ENCODE measurements at places on chromosomes 6 and 20.

- DNase-seq: no peak
These were observed 14.1 kb downstream of the HUS1B start for GRCh38 chr6:642805-643204.

DNA sequence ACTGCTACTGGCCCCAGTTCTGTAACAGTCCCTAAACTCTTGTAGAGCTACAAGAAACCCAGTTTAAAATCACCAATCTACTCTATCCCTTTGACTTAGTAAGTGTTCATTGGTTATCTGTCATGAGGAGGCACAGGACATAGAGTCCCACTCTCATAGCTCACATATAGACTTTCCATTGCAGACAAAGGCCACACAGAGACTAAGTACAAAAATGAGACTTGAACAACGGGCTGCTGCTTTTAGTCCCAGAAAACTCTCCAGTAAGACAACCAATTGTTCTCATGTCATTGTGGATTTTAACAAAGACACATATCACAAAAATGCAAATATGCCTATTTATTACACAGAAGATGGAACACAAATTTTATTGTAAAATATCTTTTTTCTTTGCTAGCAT lies 197.4 kb downstream of the PTPRK start:
- no peak for DNase-seq

DNA sequence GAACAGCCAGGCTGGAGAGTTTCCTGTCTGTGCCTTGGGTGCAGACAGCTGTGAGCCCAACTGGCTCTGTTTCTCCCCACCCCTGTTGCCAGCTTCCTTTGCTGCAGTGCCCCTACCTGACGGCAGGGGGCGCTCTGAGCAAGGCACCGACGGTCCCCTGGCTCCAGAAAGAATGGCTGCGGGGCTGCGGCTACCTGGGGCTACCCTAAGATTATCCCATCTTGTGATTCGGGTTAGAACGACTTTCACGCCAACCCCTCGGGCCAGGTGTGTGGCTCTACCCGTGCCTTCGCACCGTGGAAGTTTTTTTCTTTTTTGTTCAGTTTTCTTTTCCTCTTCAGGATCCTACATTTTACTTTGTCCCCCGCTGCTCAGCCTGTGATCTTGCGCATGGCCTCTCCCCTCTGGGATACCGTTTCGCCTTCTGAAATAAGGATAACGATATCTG lies 33.4 kb upstream of the AAR2 start:
- DNase-seq: peak; percentile 66

DNA sequence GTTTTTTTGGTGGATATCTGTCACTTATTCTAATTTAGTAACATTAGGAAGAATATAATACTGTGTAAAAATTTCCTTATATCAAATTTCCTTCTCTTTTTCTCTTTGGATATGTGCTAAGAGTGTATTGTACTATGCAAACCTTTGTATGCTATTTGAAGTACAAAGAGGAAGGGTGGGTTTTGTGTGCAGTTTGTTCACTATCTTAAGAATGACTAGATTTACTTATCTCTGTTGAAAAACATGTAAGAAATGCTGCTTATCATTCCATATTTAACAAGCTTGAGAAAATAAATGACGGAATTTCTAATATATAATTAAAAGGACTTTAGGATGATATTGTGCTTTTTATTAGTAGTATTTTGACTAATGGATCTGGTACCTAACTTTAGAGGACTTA lies 13.1 kb downstream of the CD2AP start:
- DNase-seq: no peak

- no peak for DNase-seq
These were observed 2.0 kb downstream of the MUC21 start for GRCh38 chr6:30985490-30985889.

- DNase-seq: no peak
These were observed at the start of gene DEFB127 for GRCh38 chr20:157154-157553. DEFB127 (plus strand) TSS chr20:157454; CDS start chr20:157545, 91 bp downstream.

DNA sequence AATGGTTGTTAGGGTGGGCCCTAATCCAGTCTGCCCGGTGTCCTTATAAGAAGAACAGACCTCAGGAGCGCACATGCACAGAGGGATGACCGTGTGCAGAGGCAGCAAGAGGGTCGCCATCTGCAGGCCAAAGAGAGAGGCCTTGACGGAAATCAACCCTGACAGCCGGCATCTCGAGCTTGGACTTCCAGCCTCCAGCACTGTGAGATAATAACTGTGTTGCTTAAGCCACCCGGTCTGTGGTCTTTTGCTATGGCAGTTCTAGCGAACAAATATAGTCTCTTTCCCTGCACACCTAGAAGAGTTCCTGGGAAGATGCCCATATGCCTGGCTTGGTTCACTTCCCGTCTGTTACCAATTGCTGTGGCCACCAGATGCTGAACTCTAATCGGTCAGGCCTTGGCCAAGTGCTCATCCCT lies 35.3 kb upstream of the PTGIS start:
- DNase-seq: no peak

- DNase-seq: no peak
These were observed 1.3 kb downstream of the SEC63 start for GRCh38 chr6:107956586-107957307.

DNA sequence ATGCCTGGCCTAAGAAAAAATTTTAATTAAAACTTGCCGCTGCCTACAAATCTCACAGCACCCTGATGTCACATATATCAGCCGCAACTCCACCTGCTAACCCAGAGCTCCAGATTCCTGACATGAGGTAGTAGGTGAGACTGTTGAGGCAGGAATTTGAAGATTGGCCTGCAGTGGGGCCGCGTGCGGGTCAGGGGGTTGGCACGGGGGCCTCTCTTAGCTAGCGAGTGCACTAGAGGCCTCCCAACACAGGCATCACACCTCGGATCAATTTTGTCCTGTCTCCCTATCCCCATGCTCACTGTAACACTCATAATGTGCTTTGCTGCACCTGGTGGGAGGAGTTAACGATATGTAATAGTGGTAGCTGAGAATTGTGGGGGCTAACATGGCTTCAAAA lies 349.8 kb downstream of the CDC5L start:
- DNase-seq: no peak

DNA sequence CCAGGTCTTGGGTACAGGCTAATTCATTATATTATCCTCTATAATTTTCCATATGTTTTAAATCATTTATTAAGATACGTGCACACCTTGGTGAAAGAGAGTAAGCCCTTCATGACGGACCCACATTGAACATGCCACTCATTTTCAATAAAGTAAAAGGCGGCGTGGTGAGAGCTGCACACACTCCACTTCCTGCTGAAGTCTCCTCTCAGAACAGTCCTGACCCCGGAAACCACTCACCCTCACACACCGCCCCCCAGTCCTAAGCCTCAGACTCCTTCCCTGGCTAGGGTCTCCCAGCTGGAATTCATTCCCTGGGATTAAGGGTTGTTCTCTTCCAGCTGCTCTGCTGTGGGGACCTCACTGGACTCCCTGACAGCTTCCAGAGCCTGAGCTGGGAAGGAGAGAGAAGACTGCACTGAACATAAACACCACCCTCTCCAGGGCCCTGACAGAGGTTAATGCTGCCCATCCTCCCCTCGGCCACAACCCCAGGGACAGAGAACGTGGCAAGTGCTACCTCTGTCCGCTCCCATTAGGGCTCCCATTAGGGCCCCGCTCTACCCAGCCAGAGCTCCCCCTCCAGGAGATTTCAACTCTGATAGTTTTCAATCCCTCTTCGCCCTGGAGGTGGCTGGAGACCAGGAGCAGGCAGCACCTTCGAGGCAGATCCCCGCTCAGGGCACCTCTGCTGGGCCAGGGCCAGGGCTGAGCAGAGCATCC lies 24.8 kb downstream of the GRM4 start:
- no peak for DNase-seq

DNA sequence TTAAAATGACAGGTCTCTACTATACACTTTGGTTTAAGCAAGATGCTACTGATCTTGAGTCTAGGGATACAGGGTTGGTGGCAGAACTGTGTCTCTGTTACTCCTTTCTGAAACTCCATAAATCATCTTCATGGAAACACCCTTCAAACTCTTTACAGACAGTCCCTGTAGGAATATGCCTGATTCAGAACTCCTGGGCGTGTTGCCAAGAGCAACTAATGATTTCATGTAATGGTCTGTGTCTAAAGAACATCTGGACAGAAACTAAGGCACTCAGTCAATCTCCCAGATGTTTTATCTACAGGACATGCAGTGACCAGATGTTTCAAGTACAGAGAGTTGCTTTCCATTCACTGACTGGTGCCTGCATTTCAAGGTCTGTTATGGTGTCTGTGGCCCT lies 464.4 kb upstream of the CHD6 start:
- DNase-seq: no peak

GRCh38 chr6:83113258-83113657 lies 45.8 kb downstream of the DOP1A start:
- no peak for DNase-seq

DNA sequence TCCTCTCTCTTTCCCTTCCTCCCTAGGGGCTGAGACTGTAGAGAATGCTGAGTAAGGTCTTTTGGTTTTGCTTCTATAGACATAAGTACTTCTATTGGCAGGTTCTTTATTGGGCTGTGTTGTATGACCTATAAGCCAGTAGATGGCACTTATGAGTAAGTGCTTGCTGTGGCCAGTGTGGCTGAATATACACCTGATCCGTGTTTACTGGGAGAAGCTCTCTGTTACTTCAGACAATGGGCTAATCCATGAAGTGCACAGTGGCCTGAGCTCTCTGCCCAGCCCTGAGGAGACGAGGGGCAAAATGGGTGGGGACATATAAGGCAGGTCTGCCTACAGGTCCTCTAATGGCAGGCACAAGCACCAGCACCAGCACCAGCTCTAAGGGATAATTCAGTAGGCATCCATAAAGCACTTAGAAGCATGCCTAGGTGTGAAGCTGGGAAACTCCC lies 610.3 kb downstream of the RNF144B start:
- DNase-seq: peak; percentile 78

DNA sequence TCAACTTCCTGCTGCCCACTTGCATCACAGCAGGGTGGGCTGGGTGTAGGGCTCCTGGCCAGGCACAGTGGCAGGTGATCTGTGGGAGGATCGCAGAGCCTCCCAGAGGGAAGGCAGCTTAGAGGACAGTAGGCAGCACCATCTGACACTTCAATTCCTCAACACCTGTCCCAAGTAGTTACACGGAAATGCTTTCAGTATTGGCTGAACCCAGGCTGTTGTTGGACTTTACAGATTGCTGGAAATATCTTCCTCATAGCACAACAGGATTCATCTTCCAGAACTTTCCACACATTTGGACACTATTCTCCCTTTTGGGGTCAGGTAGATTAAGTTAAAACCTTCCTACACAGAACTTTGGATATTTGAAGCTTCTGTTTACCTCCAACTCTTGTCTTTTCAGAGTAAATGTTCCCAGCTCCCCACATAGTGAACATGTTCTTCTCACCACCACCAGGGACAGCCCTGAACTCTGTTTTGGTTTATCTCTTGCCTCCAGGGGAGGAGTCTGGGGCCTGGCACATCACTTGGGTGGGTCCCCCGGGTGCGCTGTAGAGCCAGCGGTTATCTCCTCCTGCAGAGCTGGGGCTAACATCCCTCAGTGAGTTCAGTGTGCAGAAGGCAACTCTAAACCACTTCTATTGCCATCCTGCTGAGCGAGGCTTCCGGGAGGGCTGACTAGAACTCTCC lies 3.5 kb upstream of the SLC22A2 start:
- DNase-seq: no peak

GRCh38 chr6:54068694-54069093 lies 42.5 kb upstream of the MLIP start:
- no peak for DNase-seq

GRCh38 chr6:28090917-28091586 lies 10.7 kb downstream of the ZNF165 start:
- DNase-seq: no peak

- DNase-seq: no peak
These were observed 148.4 kb upstream of the FBXL4 start for GRCh38 chr6:99096170-99096569.

Measured in NCI-H2081 (cell line).